CD4-positive, alpha-beta T cell treated with Interferon alpha-2 for 1 hour (primary cell): ENCODE measurements at places on chromosomes 4 and X.

DNA sequence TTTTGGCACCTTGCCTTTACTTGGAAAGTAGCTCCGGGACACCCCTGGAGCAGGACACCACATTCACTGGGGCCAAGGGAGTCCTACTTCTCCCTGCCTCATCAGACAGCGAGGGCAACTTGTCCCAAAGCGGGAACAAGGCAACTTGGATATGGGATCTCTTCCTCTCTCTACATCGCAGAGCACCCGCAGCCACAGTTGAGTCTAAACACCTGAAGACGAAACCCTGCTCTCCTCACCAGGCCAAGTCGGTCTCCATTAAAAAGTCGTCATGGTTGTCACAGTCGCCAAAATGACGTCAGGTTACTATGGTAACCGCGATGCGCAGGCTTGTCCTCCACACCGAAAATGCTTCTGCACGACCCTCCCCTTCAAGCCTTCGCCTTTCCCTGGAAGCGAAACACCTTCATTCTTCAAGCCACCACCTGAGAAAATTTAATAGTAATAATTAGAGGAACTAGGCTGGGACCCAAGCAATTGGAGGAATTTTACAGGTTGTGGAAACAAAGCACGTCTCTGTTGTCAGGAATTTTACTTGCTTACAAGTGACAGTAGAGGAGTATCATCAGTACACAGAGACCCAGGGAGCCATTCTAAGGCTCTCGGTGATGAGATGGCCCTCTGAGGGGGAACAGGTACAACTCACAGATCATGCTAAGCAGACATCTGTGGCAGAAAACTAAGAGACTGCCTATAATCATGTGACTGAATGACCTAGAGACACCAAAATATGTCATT, 30.5 kb upstream of the TCEAL4 start:
- DNase-seq = peak; percentile 68

DNA sequence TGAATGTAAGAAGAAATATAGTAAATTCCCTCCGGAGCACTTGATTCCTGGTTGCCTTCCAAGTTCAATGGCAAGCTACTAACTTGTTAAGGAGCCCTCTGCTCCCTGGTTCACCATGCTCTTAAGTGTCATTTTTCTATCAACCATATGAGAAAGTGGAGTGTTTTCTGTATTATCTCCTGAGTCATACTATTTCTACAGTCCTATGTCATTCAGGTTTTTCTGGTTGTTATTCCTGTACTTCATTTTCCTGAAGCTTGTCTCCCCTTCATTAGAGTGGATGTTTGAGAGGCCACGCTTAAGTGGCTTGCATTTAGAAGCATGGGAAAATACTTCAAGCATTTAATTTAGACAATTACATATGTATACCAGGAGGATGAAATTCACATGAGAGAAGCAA, 14.7 kb upstream of the EPGN start:
- DNase-seq = no peak

- no peak for DNase-seq
These were observed 835 bp downstream of the TMEM185A start for GRCh38 chrX:149630681-149631233.

GRCh38 chrX:102767287-102767686, 46.7 kb downstream of the GPRASP3 start:
- no peak for DNase-seq

GRCh38 chr4:78638337-78639172, 87.0 kb downstream of the ANXA3 start:
- DNase-seq = no peak

DNA sequence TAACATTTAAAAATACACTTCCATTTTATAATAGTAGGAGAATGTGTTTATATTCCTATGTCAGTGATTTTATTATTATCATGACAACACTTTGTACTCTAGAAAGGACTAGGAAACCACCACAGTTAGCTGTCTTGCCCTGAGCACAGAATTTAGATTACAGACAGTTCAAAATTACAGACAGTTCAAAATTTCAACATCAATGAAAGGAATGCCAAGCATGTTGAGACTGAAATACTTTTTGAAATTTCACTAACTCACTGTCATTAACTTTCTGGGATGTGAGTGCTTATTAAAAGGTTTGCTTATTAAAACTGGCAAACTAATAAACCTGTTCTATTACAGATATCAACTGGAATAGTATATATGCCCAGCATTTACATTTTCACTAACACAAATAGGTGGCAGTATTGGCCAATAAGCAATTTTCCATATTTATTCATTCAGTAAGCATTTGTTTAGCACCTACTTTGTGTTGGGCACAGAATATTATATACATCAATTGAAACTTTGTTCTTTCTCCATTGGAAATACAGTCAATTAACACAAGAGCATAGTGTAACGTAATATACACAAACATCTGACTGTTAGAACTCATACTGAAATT, 179.4 kb downstream of the FBXW7 start:
- DNase-seq = no peak

- DNase-seq = no peak
These were observed 29.1 kb downstream of the ANAPC4 start for GRCh38 chr4:25406081-25406692.

- DNase-seq = no peak
These were observed 5.7 kb downstream of the CYP2U1 start for GRCh38 chr4:107937040-107937439.

DNA sequence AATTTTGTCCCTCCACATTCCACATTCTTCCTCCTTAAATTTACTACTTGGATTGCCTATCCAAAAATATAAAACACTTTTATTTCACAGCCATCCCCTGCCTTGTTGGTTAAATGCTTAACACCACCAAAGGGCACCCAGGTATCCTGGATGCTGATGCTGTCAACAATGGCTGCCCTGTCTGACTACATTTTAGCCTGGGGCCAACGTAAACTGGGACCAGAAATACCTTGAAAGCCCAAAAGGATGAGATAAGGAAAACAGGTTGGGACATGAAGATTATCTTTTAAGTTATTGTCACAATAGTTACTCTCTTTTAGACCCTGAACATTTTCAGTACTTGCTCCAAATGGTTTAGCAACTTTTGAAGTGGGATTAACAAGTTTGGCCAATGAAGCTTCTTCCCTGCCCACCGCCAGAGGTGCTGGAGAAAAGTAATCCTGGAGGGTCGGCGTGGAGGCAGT, 775 bp upstream of the YIPF6 start:
- no peak for DNase-seq

DNA sequence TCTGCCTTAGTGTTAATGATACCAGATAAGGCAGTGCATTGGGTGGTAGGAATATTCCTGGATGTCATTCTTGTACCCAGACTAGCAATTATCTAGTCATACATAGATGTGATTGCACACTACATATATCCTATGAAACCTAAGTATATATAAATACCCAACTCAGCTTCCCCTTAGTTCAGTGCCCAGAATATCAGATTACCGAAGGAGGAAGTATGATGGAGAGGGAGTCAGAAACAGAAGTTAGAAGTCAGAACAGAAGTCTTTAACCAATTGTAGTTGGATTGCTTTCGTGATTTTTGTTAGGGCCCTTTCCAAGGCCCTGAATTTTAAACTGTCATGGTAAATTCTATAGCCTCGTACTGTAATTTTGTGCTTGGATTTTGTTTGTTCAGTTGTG, 42.9 kb downstream of the MOB1B start:
- no peak for DNase-seq

DNA sequence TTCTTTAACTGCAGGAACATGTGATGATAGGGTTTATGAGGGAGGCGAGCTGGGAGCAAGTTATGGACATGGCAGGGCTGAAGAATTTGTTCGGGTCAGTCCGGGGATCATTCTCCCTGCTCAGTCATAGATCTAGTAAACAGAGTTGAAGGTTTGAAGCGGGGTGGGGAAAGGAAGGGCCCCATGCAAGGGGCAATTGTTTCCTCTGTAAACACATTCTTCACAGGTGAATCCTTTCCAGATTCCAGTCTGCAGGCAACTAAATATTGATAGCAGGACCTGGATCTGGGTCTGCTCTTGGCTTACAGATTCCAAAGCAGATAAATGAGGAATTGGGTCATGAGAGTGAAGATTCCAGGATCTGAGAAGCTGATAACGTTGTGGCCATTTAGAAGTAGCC, 44.3 kb upstream of the ARHGAP24 start:
- no peak for DNase-seq

GRCh38 chrX:140141444-140142029, 176.2 kb upstream of the CXorf66 start:
- DNase-seq = no peak

- DNase-seq = no peak
These were observed 195.2 kb upstream of the C1QTNF7 start for GRCh38 chr4:15232366-15233263.

DNA sequence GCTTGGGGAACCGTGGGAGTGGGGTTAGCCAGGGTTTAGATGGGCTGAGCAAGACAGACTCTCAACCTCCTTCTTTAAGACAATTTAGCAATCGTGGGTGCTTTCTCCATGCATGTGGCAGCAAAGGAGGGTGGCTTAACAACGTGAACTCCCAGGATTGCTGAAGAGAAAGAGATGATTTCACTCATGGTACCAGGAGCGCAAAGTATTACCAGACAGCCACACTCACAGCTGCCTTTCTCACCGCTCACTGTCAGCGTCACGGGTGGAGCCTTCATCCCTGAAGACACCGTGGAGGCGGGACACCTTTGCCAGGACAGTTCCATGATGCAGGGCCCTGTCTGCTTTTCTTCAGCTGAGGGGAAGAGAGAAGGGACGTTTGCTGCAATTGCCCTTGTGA, 212.5 kb upstream of the PSAPL1 start:
- DNase-seq = no peak

DNA sequence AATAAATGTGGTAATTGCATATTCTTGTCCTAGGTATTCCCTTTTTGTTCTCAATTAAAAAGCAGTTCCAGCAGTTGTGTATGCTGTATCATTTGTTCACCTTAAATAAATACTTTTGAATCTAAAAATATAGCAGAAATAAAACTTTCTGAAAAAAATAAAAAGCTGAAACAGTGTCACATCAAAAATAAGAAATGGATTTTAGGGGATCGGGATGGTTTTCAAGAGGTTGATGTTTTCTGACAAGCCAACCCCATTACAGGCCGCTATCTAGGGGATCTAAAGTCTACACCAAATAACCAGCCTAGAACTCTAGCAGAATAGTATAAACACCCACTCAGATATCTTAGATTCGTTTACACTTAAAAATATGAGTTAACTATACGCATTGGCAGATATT, 95.4 kb upstream of the MAML3 start:
- peak; percentile 29 for DNase-seq

GRCh38 chr4:5554376-5554775, 154.0 kb downstream of the EVC2 start:
- no peak for DNase-seq

DNA sequence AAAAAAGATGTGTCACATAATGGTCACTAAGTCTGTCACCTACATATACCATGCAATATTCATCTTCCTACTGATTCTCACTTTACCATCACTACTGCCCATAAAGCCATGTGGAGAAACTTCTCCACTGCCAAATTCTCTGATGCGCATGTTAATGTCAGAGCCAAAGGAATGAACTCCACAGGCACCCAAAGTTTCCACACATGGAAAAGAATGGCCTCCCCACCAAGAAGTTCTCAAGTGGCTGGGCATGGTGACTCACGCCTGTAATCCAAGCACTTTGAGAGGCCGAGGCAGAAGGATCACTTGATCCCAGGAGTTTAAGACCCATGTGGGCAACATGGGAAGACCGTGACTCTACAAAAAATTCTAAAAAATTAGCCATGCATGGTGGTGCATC, 43.8 kb upstream of the UGDH start:
- no peak for DNase-seq

DNA sequence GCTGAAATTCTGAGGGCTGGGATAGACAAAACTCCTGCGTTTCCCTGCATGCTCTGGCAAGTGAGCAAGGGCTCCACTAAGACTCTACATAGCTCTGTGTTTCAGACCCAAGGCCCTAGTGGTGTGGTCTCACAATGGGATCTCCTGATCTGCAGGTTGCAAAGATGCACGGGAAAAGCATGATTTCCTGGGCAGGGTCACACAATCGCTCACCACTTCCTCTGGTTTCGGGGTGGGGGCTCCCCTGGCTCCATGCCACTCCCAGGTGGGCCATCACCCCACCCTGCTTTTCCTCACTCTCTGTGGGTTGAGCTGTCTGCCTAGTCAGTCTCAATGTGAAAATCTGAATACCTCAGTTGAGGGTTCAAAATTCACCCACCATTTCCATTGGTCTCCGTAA, 111.5 kb downstream of the KLF8 start:
- no peak for DNase-seq

- DNase-seq = no peak
These were observed 88.4 kb upstream of the STIM2 start for GRCh38 chr4:26772096-26772873.
